Bronchial epithelial cell (primary cell): ENCODE measurements at places on chromosomes 3 and 15.

GRCh38 chr15:87871258-87871681 lies 385.3 kb downstream of the NTRK3 start:
- no peak for DNase-seq

DNA sequence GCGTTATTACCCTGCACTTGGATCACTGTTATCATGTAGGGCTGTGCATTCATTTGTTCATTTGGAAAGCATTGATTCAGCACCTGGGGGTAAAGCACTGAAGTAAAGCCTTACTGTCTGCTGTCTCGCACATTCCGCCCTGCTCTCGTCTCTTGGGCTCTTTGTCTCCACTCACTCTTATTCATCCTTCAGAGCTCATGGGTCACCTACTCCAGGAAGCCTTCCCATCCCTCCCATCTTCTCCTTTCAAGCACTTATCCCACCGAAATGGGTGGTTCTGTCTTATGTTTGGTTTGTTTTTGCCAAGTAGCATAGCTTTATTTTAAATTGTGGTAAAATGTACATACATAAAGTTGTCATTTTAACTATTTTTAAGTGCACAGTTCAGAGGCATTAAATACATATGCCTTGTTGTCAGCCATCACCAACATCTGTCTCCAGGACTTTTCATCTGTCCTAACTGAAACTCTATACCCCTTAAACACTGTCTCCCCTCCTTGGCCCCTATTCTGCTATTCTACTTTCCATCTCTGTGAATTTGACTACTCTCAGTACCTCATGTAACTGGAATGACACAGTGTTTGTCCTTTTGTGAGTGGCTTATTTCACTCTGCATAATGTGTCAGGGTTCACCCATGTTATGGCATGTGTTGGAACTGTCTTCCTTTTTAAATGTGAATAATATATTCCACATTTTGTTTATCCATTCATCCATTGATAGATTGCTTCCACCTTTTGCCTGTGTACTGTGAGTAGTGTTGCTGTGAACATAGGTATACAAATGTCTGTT lies 9.3 kb downstream of the DIS3L start:
- no peak for DNase-seq

GRCh38 chr15:33754242-33754641 lies 214.1 kb upstream of the CHRM5 start:
- DNase-seq = no peak

GRCh38 chr3:47019201-47019600 lies 39.7 kb downstream of the NBEAL2 start:
- peak; percentile 83 for DNase-seq

- DNase-seq = no peak
Measured at GRCh38 chr3:14154276-14154675, 24.1 kb downstream of the XPC start.

DNA sequence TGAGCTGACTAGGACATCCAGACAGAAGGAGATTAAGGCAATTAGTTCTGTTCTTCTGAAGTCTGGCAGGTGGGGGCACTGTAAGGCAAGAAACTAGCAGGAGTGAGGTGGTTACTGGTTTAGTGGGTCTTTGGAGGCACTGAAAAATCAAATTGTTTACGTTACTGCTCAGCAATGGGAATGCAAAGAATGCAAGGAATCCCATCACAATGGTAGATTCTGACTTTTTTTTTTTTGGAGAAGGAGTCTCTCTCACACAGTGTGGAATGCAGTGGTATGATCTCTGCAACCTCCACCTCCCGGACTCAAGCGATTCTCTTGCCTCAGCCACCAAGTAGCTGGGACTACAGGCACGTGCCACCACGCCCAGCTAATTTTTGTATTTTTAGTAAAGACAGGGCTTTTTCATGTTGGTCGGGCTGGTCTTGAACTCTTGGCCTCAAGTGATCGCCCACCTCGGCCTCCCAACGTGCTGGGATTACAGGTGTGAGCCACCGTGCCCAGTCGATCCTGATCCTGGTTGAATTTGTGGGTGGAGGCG lies 16.4 kb downstream of the FAM107A start:
- DNase-seq = peak; percentile 63

DNA sequence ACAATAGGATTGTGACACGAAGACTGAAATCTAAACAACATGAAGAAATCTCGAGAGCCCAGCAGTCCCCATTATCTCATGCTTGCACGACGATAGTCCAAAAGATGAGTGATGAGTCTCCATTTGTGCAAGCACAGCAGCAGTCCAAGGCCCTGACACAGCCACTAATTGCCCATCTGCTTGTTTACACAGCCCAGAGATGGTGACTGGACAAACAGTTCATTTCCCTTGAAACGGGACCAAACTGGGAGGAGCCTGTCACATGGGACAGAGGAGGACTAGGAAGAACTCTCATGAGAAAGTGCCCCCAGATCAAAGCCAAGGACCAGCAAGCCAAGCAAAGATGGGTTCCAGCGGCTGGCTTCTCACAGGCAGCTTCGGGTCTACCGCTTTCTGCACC lies 121.0 kb downstream of the GREM1 start:
- DNase-seq = peak; percentile 63

- peak; percentile 67 for DNase-seq
Measured at GRCh38 chr3:149967086-149967685, 3.5 kb downstream of the PFN2 start.

GRCh38 chr3:31499281-31499680 lies 33.4 kb upstream of the STT3B start:
- DNase-seq = no peak

DNA sequence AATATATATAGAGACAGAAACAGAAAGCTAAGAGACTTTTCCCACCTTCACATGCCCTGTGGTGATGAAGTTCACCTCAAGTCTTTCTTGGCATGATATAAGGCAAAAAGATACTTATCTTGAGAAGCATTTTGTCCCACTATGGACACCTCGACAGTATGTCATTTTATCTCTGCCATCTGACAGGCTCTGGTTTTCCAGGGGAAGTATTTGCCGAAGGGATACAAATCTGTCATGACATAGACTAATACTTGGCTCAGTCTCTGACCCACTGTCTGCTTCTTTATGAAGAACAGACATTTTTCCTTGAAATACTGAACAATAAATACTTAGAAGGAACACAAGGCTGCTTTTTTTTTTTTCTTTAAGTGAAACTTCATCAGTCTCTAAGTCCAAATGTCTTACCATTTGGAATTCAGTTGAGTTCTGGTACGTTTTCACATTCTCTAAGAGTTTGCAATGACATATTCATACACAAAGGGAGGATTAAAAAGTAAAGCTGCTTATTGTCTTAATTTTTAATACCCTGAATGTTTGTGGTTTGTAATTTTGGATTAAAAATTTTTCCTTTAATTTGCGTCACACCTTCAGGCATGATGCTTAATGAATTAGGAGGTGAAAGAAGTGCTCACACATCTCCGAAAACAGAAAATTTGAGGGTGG lies 87.8 kb upstream of the LMOD3 start:
- no peak for DNase-seq

DNA sequence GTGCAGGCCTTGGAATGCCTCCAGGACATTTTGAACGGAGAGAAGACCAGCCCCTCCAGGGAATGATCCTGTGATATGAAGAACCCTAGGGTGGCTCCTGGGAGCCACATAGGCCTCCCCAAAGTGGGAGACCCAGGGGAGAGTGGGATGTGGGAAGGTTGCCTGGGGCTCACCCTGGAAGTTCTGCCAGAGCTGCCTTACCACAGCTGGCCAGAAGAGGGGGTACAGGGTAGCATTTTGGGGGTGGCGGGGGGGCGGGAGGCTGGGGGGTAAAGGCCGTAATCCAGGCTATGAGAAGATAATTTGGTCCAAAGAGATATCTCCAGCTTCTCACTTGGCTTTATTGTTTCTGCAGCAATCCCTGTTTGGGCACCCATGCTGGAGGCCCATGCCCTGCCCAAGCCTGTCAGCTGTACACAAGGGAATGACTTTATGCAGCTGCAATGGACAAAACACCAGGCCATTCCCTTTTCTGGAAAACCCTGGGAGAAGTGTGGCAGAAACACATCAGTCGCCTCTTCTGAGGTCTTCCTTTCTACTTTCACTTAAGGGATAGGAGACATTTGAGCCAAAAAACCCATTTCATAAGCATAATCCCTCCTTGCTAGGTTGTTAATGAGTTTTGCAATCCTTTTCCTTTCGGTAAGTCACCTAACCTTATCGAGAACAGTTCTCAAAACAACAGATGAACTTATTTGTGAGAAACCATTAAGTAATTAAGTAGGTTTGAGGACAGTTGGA lies 11.0 kb upstream of the MUSTN1 start:
- no peak for DNase-seq

DNA sequence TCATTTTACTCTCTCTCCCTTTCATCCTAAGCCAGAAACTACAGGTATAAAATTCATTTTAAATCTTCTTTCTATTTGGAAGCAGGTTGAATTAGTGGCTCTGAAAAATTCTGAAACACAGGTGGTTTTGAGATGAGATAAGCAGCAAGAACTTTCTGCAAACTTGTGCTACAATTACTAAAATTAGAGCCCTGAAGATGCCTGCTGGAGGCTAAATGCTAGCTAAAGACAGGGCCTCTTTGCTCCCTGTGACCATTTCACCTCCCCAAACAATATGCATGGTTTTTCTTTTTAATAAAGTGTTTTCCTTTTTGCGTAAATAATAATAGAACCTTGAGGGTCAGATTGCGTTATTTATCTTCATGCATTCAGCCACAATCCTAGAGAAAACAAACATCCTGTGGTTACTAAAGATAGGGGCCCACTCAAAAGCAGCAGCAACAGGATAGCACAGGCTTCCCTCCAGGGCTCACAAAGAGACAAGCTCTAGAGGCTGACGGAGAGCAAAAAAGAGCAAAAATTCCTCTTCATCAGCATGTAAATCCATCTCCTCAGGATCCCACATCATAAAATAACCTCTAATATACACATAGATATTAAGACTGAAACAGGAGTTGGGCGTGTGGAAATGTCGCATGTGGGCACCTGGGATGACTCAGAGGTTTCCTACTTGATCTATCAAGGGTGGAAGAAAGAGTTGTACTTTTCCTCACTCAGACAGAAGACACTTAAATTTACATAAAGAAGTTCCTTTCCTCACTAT lies 26.5 kb upstream of the CP start:
- peak; percentile 66 for DNase-seq

GRCh38 chr3:79672075-79672474 lies 95.7 kb downstream of the ROBO1 start:
- DNase-seq = no peak

DNA sequence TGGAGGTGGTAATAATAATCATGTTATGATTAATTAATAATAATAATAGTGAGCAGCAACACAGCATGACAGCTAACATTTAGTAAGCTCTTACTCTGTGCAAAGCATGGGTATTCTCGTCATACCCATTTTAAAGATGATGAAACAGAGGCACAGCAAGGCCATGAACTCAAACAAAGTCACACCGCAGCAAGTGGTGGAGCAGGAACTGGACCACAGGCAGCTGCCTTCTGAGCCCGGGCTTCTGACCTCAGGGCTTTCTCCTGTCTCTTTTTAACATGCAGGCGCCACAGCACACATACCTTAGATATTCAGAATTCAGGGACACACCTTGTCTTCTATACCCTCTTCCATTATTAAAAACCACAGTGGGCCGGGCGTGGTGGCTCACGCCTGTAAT lies 50.7 kb upstream of the SPATA12 start:
- DNase-seq = no peak

GRCh38 chr3:187740421-187741399 lies 4.6 kb downstream of the BCL6 start:
- DNase-seq = peak; percentile 31

DNA sequence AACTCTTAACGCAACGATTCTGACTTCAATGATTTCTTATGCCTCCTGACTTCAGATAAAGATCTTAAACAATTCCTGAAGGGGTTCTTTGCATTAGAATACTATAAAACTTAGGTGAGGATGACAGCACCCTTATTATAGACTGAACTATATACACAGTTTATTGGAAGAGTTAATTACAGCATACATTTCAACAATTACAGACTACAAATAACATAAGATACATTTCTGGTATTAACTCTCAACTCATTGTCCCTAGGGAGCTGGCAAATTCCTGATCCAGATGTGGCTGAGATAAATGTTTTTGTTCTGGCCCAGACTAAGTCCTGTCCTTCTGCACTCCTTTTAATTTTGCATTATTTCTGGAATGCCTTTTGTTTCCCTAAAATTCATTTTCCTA lies 155.5 kb upstream of the TMC3 start:
- DNase-seq = no peak

DNA sequence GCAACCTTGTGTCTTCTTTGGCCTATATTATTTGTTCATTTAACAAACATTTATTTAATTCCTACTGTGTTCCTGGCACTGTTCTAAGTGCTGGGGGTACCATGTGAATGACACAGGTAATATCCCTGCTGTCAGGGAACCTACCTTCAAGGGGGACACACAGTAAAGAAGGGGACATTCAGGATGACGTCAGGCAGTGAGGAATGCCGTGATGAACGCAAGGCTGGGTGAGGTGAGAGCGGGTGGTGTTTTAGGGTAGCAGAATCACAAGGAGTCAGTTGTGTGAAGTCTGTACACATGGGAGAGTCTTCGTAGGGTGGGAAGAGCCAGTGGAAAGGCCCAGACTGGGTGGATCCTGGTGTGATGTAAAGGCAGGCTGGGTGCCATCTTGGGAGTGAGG lies 1.7 kb upstream of the FAM107A start:
- no peak for DNase-seq
